Cardiac septum (tissue), 1 donor: ENCODE measurements at places on chromosomes 1 and 21. TPM values are rescaled to one million over a fixed set of nuclear protein-coding genes. Genes with fewer than 3 reads are reported as not detected.

Gene CXADR
- 23.8 TPM for total RNA-seq

- DNase-seq = peak; percentile 67
These were observed 3.4 kb upstream of the MYBPH start for GRCh38 chr1:203178821-203179666.

- DNase-seq = no peak
These were observed 600.5 kb downstream of the KCNT2 start for GRCh38 chr1:196007763-196008162.

Gene PSMB2
- 35.6 TPM for total RNA-seq

GRCh38 chr1:73727036-73727435, 470.9 kb downstream of the LRRIQ3 start:
- no peak for DNase-seq

Gene BEST4
- total RNA-seq = 0.11 TPM

DNA sequence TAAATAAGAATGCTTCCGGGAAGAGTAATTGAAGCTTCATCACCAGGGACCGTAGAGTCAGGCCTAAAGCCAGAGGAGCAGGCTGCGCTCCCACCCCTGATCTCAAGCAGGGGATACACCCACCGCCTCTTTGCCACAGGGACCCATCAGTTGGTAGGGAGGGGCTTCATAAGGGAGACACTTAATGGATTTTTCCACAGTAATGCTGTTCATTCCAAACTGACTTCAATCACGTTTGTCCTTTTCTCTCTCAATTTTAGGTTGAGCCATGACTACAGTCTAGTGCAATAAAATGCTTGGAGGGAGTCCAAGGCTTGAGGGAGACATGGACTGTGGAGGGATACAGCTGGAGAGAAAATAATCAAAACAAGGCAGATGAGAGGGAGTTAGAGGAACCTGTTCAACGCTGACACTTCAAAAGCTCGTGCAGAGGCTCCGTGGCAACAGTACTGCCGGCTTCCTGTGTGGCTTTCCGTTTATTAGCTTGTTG, 111.5 kb downstream of the SEC16B start:
- no peak for DNase-seq

- no peak for DNase-seq
These were observed 178.6 kb downstream of the PRDM16 start for GRCh38 chr1:3247521-3248121.

DNA sequence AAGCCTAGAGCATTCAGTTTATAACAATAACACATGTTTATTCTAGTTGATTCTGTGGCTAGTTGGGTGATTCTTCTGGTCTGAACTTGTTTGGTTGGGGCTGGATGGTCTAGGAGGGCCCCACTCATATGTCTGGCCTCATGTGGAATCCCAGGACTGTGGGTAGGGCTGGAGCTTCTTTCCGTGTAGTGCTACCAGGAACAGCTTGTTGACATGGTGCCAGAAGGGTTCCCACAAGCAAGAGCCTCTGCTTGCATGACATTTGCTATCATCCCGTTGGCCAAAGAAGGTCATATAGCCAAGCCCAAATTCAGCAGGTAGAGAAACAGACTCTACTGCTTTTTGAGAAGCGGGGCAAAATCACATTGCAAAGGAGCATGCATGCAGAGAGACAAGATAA, 67.6 kb upstream of the PPP2R5A start:
- DNase-seq = no peak

Gene FMOD
- total RNA-seq = 66.0 TPM

DNA sequence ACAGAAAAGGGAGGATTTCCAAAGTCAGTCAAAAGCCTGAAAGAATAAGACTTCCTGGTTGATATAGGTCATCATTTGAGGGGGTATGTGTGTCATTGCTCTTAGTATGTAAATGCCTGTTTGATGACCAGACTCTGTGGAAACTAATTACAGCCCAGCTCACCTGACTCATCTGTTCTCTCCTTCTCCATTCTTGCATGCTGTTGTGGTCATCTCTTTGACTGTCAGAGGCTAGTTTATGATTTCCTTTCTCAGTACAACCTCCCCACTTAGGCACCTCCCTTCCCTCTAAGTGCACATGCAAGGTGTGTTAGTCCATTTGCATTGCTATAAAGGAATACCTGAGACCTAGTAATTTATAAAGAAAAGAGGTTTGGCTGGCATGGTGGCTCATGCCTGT, 2.4 kb upstream of the C1orf116 start:
- DNase-seq = no peak

- no peak for DNase-seq
These were observed at the start of gene ANGPTL3 for GRCh38 chr1:62597281-62597680. Gene ANGPTL3 (plus strand): TSS chr1:62597520. CDS start chr1:62597567, 47 bp downstream.

DNA sequence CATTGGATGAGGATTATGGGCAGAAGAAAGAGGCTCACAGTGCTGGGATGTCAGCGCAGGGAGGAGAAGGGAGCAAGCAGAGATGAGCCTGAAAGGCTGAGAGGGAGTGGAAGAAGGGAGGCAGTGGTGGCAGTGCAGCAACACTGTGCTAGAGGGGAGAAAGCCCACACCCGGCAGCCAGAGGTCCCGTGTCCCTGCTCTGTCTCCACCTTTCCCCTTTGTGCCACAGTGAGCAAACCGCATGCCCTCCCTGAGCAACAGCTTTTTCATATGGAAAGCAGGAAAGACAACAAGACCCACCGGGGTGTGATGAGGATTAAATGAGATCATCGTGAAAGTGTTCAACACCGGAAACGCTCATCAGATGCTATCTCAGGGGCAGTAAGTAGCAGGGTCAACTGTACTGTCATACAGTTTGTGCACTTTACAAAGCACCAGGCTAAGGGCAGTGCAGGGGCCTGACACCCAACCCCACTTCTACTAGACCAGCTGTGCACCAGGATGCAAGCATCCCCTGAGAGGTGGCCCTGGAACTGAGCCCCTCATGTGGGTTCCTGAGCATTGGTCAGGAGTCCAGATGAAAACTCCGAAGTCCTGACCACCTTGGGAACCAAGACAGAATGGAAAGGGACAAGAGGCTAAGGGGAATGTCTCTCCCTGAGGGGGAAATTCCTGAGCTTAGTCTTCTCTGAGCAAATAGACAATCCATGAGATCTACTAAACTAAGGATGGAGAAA, 9.1 kb downstream of the NHLH1 start:
- DNase-seq = no peak

- no peak for DNase-seq
These were observed 15.1 kb downstream of the RNF223 start for GRCh38 chr1:1058921-1059493.

GRCh38 chr1:177984136-177984525, 14.3 kb upstream of the SEC16B start:
- no peak for DNase-seq

Gene SELENBP1
- total RNA-seq = 21.2 TPM

DNA sequence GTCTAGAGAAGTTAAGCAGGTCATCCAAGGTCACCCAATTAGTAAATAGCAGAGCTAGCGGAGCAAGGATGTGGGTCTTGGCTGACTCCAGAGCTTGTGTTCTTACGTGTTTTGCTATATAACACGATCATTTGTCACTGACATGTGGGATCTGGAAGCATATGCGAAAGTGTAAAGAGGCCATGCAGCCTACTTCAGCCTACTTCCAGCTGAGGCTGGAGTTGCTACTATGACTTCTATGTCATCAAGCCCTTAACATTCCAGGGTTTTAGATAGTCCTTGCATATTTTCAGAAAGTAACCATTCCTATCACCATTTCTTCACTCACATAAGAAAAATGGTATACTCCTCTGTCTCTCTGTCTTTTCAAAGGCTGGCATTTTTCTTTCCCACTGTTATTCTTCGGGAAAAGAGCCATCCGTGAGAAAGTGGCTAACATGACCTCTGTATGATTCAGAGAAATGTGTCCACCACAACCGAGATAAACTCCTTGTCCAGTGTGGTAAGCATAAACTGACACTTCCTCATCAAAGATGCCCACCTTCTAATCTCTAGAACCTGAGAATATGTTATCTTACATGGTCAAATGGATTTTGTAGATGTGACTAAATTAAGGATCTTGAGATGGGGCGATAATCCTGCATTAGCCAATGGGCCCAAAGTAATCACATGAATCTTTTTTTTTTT, 24.0 kb upstream of the ABL2 start:
- DNase-seq = no peak

Gene COL8A2
- total RNA-seq = 1.7 TPM

- no peak for DNase-seq
These were observed 166.5 kb upstream of the CD34 start for GRCh38 chr1:208077232-208078075.

GRCh38 chr1:73576083-73576482, 621.9 kb downstream of the LRRIQ3 start:
- DNase-seq = no peak

DNA sequence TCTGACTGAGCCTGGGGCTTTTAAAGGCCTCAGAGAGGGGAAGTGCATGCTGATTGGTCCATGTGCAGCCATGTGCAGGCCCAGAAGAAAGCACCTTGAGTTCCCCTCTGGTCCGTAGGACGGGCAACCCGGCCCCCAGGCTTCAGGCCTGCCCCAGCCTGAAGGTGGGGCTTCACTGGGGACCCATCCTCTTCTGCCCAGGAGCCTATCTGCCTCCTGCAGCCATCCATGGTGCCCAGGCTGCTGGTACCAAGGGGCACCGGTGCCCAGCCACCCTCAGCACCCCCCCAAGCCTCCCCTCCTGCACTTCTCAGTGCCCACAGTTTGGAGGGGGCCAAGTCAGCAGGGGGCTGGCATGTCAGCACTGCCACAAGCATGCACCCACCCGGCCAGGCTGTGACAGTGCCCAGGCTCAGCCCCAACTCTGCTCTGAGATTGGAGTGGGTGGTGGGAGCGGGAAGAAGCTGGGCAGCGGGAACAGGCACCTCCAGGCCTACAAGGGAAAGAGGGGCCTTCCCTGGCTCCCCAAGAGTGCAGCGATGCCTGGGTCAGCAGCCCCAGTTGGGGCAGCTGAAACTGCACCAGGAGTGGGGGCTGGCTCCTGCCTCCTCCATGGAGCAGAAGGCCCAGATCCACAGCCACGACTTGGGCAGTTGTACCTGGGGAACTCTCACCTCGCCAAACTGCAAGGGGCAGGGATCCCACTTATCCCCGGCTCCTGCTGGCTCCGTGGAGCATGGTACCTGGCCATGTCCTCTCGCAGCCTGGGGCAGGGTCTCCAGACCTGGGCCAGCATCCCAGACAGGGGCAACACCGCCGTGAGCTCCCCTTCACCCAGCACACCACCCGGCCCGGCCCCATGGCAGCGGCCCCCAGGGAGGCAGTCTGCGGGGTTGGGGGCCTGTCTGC, 11.7 kb downstream of the COL6A2 start:
- DNase-seq = no peak

Gene SMYD3
- total RNA-seq = 5.6 TPM

DNA sequence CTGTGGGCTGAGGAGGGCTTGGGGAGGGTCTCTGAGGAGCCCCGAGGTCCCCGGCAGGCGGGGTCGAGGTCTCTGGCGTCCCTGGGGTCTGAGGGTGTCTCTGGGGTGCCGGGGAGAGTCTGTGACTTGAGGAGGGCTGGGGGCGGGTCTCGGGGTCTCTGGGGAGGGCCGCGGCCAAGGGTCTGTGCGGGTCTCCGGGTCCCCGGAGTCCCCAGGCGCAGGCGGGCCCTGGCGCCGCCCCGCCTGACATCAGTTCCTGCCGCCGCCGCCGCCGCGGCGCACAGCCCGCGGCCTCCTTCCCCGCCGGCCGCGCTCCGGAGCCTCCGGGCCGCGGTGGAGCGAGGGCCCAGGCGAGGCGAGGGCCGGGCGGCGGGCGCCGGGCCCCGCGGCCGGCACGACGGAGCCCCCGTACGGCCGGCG, at the start of gene PLEKHM2:
TSS of gene PLEKHM2 (plus strand) at position 279 of the 420 bp plus-strand sequence. CDS start 239 bp downstream, outside the sequence.
- DNase-seq = peak; percentile 79

- no peak for DNase-seq
These were observed 33.7 kb upstream of the NEK7 start for GRCh38 chr1:198123133-198123532.

- DNase-seq = no peak
These were observed 23.5 kb upstream of the C2CD2 start for GRCh38 chr21:41977034-41977950.

- no peak for DNase-seq
These were observed 58.5 kb downstream of the LPAR3 start for GRCh38 chr1:84834419-84835064.

DNA sequence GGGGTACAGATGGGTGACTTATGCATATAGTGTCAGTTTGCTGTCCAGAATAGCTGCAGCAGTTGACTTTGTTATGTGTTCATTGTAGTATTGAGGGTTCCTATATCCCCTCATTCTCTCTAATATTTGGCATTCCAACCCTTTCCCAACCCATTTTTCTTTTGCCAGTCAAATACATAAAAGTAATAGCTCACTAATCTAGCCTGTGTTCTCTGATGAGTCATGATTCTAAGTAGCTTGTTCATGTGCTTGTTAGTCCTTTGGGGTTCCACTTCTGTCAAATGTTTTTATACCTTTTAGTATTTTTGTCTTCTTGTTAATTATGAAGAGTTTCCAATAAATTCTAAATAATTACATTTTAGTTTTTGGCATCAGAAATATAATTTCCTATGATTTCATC, 99.2 kb upstream of the MROH9 start:
- no peak for DNase-seq

Gene CHI3L2
- total RNA-seq = 0.57 TPM

DNA sequence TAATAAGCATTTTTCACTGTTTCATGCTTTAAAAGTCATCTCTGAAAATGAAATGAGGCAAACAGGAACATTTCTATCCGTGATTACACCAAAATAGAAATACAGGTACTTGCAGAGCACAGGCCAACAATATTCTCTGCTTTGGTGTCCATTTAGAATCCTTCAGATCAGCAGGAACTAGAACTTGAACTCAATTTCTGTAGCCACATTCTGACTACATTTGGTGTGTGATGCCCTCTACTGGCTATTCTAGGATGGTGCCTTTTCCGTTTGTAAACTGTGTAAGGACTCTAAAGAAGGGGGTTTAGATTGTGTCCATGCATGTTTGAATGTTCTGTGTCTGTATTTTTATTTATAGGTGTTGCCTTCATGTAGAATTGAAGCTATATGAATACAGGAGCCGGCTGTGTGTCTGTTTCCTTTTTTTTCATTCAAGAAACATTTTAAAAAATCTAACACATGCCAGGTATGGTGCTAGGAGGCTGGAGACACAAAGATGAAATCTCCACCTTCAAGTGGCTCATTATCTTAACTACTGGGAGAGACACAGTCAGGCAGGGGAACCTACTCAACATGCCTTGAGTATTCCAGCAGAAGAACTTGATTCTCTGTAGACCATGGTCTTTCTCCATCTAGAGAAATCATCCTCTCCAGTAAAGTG, 7.6 kb upstream of the ZNF326 start:
- no peak for DNase-seq

- no peak for DNase-seq
These were observed 24.9 kb downstream of the HMCN1 start for GRCh38 chr1:185759061-185759460.

- DNase-seq = no peak
These were observed 22.7 kb downstream of the PLEKHA6 start for GRCh38 chr1:204337036-204337429.

DNA sequence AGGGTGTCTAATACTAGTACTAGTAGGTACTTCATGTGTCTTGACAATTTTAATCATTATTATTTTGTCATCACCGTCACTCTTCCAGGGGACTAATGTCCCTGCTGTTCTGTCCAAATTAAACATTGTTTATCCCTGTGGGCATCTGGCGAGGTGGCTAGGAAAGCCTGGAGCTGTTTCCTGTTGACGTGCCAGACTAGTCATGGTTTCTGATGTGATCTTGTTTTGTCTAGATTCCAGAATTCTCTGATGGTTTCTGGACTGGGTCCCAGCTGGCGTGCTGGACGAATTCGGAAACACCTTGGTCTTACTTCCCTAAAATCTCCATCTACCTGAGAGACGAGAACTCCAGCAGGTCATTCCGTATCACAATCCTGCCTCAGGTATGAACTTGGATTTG, 66.1 kb upstream of the FAM3B start:
- DNase-seq = no peak

Gene COL9A2
- 1.3 TPM for total RNA-seq

Gene GJA5
- 9.9 TPM for total RNA-seq

- no peak for DNase-seq
These were observed 96.6 kb downstream of the DDX20 start for GRCh38 chr1:111852261-111852721.
